ENCODE measurements at places on chromosomes 4 and X.

- DNase-seq = no peak
Observed at GRCh38 chr4:121669163-121669550, 27.6 kb downstream of the ANXA5 start.

DNA sequence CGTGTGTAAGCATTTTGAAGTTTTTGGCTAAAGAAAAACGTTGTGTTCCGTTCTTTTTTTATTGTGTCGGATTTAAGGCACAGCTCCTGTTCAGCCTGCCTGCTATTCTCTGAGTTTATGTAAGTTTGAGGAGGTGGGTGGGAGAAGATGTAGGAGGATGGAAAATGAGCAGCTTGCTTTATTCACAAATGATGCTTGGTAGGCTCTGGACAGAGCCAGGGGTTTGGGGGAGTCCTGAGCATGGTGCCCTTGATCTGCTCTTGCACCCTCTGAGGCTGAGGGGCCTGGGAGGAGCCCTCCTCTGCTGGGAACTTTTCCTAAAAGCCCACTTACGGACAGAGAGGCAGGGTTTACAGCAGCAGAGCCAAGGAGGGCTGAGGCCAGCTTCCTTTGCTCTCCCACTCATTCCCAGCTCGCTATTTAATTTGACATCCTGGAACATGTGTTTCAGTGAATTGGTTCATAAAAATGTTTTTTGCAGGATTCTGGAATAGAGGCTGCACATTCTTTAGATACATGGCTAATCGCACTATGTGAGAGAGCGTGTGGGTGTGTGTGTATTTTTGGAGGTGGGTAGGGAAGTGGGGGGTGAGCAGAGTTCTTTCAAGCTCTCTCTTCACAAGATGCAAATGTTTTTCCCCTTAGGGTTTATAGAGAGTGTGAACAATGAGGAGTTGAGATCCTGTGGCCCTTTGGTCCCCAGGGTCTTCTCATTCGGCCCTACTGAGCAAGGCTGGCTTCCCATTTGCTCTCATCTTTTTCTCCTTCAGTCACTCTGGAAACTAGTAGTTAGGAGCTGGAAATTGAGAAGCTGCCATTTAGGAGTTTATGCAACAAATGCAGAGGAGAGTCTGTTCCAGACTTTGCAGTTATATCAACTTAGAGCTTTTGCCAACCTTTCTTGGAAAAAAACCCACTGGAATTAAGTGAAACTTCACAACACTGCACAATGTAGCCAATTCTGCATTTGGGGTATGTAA, 32.1 kb downstream of the TMEM131L start:
- no peak for DNase-seq

DNA sequence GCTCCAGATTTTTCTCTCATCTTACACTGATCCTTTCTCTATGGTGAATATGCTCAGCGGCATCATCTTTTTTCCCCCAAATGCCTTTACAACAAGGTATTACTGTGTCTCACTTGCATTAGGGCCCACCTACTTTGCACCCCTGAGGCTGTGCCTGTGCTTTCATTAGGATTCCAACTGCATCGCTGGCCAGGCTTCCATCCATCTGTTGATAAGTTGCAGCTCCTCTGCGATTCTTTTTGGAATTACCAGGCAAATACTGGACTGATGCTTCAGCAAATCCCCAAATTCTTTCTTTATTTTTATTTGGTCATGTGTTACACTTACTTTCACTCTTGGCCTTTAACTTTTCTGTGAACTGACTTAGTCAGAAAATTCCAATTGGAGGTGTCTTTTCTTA, 77.3 kb downstream of the AFF2 start:
- DNase-seq = no peak

GRCh38 chr4:174517502-174518445, 4.5 kb downstream of the HPGD start:
- DNase-seq = no peak

DNA sequence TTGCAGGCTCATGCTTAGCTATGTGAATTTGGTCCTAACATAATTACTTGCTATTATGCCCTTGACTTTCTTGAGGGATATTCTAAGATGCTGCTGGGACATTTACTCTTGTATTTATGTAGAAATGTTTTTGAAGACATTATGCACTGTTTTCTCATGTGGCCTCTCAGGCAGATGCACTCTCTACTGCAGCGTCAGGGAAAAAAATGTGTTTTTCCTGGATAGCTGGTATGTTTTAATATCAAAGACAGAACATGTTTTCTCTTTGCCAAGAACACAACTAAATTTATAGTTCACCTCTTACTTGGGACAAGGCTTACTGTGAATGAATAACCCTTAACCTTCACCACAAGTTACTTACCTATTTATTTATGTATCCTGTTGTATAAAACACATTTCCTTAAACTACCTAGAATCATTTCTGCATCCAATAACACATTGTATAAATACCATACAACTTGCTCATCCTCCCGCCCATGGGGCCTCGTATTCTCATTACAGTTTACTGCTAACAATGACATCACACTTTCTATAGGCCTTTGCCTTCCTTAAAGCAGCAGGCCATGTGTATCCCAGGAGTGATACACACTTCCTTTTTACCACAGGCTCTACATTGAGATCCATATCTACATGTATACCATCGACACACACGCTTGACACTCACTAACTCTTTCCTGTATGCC, 178.7 kb downstream of the SLIT2 start:
- no peak for DNase-seq

- no peak for DNase-seq
Observed at GRCh38 chr4:65983061-65983460, 312.8 kb upstream of the EPHA5 start.

- DNase-seq = peak; percentile 52
Observed at GRCh38 chr4:101136373-101137370, 210.7 kb downstream of the PPP3CA start.

- no peak for DNase-seq
Observed at GRCh38 chr4:83370640-83370906, 35.9 kb upstream of the HPSE start.

- no peak for DNase-seq
Observed at GRCh38 chrX:68588602-68589371, 58.7 kb upstream of the STARD8 start.

DNA sequence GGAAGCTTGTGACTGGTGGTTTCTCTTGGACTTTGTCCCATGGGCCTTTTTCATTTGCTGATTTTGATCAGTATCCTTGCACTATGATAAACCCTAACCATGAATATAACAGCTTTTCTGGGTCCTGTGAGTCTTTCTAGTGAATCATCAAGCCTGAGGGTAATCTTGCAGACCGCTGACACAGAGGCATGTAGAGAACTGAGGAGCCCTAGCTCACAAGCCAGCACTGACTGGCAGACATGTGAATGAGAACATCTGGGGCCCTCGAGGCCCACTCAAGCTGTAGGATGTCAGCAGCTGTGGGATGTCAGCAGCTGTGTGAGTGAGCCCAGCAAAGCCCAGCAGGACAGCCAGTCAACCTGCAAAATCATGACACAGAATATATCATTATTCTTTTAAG, 36.7 kb downstream of the HMGB3 start:
- no peak for DNase-seq

DNA sequence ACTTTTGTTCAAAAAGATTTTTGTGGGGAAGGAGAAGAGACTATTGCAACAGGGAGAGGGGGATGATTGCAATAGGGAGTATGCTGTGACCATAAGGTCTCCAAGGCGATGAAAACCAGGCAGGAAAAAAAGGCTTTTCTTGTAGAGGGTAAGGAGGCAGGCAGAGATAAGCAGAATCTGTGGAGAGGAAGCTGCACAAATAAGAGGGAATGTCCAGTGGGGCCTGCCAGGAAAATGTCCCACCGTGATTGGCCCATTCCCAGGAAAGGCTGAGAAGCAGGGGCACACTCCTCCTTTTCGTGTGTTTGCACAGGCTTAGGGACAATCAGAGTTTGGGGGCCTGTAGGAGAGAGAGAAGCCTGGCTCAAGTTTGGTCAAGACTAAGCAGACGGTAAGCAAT, 29.1 kb downstream of the SPACA5 start:
- DNase-seq = no peak

DNA sequence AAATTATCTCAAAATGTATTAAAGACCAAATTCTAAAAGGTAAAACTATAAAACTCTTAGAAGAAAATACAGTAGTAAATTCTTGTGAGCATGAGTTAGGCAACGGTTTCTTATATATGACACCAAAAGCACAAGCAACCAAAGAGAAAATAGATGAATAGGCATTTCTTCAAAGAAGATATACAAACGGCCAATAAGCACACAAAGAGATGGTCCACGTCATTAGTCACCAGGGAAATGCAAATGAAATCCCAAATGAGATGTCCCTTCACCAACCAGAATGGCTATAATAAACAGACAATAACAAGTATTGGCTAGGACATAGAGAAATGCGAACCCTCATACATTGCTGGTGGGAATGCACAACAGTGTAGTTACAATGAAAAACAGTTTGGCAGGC, 44.6 kb downstream of the RAB33A start:
- peak; percentile 2 for DNase-seq

DNA sequence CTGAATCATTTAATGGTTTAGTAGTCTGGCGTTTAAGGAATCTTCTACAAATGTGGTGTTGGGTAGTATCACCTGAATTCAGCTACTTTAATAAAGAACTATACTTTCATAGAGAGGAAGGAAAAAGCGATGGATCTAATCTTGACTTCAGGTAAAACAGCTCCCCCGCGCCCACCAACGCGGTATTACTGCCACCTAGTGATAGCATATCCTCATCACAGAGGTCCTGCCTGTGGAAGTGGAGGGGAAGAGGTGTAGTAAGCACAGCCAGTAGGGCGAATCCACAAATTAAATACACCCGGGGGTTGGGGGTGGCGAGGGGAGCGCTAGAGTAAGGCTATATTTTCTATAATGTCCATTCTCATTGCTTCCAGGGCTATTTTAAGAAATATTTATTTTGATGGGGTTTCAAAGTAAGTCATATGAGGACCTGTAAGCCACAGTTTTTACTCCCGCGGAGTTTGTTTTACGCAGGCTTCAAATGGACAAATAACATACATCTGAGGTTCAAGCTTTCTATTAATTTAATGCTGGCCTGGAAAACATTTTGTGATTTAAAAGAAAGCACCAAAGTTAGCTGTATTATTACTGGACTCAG, 8.3 kb upstream of the DAPP1 start:
- DNase-seq = peak; percentile 7

DNA sequence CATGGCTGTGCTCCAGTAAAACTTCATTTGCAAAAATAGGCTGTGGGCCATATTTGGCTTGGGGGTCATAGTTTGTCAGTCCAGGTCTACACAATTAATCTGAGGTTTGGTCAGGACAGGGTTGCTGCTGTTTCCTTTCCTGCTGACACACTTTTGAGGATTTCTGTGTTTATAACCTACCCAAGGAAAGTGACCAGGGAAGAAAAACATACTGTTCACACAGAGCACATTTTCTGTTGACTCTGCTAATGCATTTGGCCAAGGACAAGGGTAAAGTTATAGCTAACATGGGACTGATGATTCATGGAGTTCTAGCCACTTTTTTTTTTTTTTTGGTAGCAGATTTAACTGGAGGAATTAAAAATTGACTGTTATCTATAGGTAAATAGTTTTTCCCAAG, 43.9 kb upstream of the GEMIN8 start:
- DNase-seq = no peak

DNA sequence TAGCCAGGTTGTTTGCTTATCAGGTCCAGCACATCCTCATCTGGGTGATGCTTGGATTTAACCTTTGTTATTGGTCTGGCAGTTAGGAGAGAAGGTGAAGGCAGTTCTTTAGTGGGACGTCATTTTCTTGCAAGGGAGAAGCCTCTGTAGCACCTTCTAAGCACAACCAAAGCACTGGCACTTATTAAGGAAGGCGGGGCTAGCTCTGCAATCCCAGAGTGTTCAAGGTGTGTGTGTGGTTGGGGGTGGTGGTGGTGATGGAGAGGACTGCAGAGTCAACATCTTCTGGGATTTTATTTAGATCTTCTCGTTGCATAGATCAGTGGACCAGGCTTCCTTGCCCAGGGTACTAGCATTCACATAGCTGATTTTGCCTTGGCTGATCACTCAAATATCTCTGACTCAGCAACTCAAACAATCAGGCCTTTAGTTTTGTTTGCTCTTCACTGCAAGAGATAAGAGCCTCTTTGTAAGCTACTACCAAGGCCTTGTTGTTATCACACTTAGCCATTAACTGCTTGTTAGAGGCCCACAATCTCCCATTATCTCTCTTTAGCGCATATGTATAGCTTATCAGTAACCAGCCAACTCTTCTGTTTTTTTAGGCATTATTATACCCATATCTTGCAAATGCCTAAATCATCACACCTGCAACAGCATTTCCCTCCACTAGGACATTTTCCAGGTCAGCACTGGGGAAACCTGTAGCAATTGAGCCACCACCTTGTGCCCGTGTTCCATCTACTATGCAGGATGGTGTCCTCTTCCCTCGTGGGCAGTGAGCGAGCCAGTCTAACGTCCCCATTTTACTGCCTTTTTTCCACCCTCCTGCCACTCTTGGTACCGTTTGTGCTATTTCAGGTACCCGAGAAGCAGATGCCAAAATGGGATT, 36.5 kb upstream of the LINC00632 start:
- DNase-seq = no peak

- DNase-seq = no peak
Observed at GRCh38 chrX:7131621-7132020, 15.9 kb upstream of the STS start.

- DNase-seq = no peak
Observed at GRCh38 chrX:9693307-9694001, 72.2 kb downstream of the GPR143 start.

GRCh38 chr4:101086801-101087586, 260.3 kb downstream of the PPP3CA start:
- DNase-seq = no peak

DNA sequence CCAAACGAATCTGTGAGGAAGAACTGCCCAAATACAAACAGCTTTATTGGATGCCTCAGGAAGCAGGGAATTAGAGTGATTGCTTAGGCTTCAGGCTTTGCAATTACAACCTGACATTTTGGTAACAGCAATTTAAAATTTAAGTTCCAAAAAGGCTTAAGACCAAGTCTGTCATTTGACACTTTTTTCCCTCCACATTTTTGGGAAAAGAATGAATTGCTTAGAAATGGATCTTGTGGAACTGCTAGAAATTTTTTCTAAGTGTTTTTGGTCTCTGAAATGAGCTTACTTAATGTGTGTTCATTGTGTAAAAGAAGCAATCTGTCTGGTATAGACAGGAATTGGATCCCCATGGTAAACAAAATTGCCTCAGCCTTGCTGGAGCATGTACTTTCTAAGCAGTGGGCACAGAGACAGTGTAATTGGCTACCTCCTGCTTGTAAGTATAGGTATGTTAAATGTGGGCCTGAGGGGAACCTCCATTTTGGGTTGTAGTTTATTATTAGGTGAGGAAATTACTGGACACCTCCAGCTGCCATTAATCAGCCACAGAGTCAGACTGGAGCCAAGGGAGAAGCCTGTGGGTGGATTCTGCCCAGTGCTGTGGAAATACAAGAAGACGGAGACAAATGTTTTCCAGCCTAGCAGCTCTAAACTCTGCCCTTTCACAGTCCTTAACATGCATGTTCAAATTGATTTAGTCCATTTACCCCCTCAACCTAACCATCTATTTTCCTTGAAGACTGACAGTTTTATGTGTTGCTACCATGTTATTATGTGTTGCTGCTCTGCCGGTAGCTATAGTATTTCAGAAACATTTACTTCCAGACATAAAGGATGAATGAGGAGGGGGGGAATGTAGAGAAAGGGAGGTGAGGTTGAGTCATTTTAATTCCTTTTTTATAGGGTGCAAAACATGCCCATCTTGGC, 473.0 kb downstream of the SPRY1 start:
- DNase-seq = no peak

- no peak for DNase-seq
Observed at GRCh38 chr4:1300466-1301455, 11.1 kb downstream of the MAEA start.

GRCh38 chr4:30153427-30153826, 566.7 kb upstream of the PCDH7 start:
- no peak for DNase-seq

Data from NCI-H526 (cell line).